A549 treated with CpdA at 1 μM for 4 hours (cell line): ENCODE measurements at places on chromosomes 7 and 10. TPM values are rescaled to one million over a fixed set of nuclear protein-coding genes. Genes with fewer than 3 reads are reported as not detected.

The SPDYE5 gene
- total RNA-seq, result not detected in 5 replicates

The BAIAP2L1 gene
- total RNA-seq, result 50.8 to 56.2 TPM (median 55.3 TPM) in 5 replicates

The SYNPO2L gene
- total RNA-seq, result 0.03 TPM in 1 of 5 replicates, not detected in the others

The RARRES2 gene
- not detected in 5 replicates for total RNA-seq

The NPS gene
- not detected in 5 replicates for total RNA-seq

The DYDC2 gene
- 0.06 to 0.14 TPM (median 0.08 TPM) in 3 of 5 replicates, not detected in the others for total RNA-seq

The STEAP1 gene
- total RNA-seq, result 13.4 to 15.6 TPM (median 14.5 TPM) in 5 replicates

The SPAG6 gene
- not detected in 5 replicates for total RNA-seq

The SPDYE1 gene
- total RNA-seq, result not detected in 5 replicates

The SDK1 gene
- 0.34 to 0.86 TPM (median 0.59 TPM) in 5 replicates for total RNA-seq

The WNT16 gene
- not detected in 5 replicates for total RNA-seq

The NPSR1 gene
- total RNA-seq, result not detected in 5 replicates

The OPN4 gene
- total RNA-seq, result not detected in 5 replicates

The KEL gene
- 1.1 TPM in 1 of 5 replicates, not detected in the others for total RNA-seq

The TLX1 gene
- not detected in 5 replicates for total RNA-seq

The KLF6 gene
- 48.5 to 66.7 TPM (median 59.2 TPM) in 5 replicates for total RNA-seq

The LIPK gene
- total RNA-seq, result not detected in 5 replicates

The SPRN gene
- 0.14 to 0.26 TPM (median 0.22 TPM) in 5 replicates for total RNA-seq

The FAM24B gene
- 13.1 to 15.6 TPM (median 14.3 TPM) in 5 replicates for total RNA-seq

The OR2A5 gene
- total RNA-seq, result not detected in 5 replicates

The LRRC4 gene
- total RNA-seq, result not detected in 5 replicates

The CROT gene
- total RNA-seq, result 7.1 to 9.9 TPM (median 7.6 TPM) in 5 replicates

The TCAF2 gene
- total RNA-seq, result 0.16 to 0.36 TPM (median 0.24 TPM) in 5 replicates

The EPHB6 gene
- total RNA-seq, result 0.23 to 0.49 TPM (median 0.38 TPM) in 5 replicates

The ANXA8L1 gene
- 80.3 to 122 TPM (median 96.8 TPM) in 5 replicates for total RNA-seq

The CYP3A7 gene
- not detected in 5 replicates for total RNA-seq

The EN2 gene
- 0.54 to 1.1 TPM (median 0.93 TPM) in 5 replicates for total RNA-seq

The CCDC172 gene
- total RNA-seq, result not detected in 5 replicates

The GPR37 gene
- total RNA-seq, result 0.43 to 0.85 TPM (median 0.71 TPM) in 5 replicates

The KIF5B gene
- total RNA-seq, result 58.8 to 89.0 TPM (median 69.9 TPM) in 5 replicates

The CYP3A5 gene
- total RNA-seq, result 1.4 to 1.9 TPM (median 1.6 TPM) in 5 replicates
